Activated naive CD4-positive, alpha-beta T cell treated with Interleukin-2 at 50 U/mL for 16 hours (primary cell): ENCODE measurements at places on chromosomes 2 and 18.

GRCh38 chr2:217940261-217941220, 62.3 kb downstream of the TNS1 start:
- no peak for DNase-seq

DNA sequence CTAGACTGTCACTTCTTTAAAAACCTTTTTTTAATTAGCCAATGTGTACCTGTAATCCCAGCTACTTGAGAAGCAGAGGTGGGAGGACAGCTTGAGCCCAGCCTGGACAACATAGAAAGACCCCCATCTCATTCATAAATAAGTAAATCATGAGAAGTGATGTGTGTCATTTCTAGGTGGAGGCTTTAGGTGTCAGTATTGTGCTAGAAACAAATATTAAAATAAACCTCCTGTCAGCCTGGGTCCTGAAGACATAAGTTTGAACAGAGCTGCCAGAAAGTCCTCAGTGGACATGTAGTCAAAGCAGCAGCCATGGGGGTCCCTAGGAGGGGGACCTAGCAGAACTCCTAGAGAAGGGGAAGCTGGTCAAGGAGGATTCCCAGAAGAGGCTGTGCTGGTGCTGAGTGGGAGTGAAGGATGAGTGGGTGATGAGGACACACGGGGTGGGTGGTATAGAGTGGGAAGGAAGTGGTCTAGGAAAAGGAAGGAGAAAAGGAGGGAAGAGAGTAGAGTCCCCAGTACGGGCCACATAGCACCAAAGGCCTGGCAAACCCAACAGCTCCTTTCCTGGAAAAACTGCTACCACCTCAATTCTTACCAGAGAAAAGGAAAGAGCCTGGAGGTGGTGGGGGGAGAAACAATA, 316.6 kb upstream of the NCKAP5 start:
- no peak for DNase-seq

GRCh38 chr18:22538426-22538825, 120.7 kb upstream of the CTAGE1 start:
- DNase-seq = no peak

- no peak for DNase-seq
These were observed 166.9 kb downstream of the MYO3B start for GRCh38 chr2:170344663-170345346.

GRCh38 chr2:74205596-74205995, 7.2 kb downstream of the MTHFD2 start:
- no peak for DNase-seq

DNA sequence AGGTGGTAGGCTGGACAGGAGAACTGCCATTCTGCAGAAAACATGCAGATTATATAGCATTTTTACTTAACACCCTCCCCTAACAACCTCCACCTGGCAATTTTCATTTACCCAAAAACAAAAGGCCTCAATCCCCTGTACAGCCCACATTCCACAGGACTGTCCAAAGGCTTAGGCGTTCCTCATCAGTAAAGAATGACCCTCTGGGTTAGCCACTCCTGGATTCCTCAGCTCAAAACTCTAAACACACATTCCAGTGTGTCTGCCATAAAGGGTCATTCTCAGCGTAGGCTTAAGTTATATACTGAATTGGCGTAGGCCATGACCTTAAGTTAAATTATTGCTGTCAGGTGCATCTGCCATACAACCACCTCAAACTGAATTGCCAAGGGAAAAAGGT, 261.8 kb upstream of the CHAC2 start:
- no peak for DNase-seq

DNA sequence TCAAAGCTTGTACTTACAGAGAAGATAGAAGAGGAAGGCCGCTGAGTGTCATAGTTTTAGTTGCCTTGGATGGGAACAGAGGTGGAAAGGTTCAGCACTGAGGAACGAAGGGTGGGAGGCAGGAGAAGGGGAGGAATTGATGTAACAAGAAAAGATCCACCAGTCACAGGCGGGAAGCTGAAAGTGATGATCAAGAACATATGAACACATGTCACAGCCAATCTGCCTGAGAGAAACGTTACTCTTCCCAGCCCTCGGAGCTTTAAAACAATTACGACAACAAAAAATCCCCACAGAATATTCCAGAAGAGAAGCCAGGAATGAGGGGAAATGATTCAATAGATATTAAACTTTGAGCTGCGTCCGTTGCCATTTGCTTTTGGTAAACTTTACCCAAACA, 87.1 kb downstream of the TSHZ1 start:
- no peak for DNase-seq

- DNase-seq = no peak
These were observed 74.7 kb downstream of the BMPR2 start for GRCh38 chr2:202450785-202451184.

DNA sequence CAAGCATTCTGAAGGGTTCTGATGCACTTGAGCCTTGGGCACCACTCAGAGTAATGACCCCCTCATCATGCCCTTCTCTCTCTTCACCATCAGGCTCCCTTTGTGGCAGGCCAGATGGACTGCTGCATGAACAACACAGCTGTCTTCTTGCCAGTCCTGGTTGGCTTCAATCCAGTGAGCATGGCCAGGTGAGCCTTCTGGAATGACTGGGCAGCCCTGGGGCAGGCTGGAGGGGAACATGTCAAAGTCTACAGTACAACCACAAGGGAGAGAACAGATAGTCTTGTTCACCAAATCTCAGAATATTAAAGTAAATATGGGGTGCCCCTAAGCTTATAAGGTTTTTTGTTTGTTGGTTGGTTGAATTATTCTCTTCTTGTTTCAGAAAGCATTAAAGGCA, 4.4 kb downstream of the GCKR start:
- no peak for DNase-seq

DNA sequence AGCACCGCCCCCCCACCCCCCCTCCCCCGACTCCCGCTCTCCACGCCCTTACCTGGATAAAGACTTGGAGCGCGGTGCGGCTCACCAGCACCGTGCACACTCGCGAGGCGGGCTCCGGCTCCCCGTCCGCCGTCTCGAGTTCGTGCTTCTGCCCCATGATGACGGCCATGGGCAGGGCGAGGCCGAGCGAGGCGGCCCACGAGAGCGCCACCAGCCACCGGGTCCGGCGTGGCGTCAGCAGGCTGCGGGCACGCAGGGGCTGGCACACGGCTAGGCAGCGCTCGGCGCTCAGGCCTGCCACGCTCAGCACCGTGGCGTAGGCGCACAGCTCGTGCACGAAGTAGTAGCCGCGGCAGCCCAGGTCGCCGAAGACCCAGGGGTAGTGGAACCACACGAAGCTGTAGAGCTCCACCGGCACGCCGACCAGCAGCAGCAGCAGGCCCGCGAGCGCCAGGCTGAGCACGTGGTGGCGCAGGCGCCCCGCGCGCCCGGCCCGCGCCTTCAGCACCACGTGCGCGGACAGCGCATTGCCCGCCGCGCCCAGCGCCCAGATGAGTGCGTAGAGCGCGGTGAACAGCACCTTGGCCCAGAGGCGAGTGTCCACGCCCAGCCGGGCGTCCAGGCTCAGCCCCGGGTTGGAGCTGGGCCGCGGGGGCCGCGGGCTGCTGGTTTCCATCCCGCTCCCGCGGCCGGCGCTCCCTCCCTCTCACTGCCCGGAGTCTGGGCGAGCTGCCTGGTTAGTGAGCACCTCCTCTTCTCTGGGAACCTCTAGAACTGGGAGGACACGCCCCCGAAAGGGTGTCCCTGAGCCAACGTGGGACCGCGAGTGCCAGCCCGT, at the start of gene NTSR2:
TSS of gene NTSR2 (minus strand) at position 742 of the 838 bp plus-strand sequence. CDS start at position 676, 66 bp downstream.
- DNase-seq = peak; percentile 14

GRCh38 chr2:652881-653480, 24.2 kb downstream of the TMEM18 start:
- no peak for DNase-seq
